ENCODE measurements at places on chromosomes 3 and 15.

DNA sequence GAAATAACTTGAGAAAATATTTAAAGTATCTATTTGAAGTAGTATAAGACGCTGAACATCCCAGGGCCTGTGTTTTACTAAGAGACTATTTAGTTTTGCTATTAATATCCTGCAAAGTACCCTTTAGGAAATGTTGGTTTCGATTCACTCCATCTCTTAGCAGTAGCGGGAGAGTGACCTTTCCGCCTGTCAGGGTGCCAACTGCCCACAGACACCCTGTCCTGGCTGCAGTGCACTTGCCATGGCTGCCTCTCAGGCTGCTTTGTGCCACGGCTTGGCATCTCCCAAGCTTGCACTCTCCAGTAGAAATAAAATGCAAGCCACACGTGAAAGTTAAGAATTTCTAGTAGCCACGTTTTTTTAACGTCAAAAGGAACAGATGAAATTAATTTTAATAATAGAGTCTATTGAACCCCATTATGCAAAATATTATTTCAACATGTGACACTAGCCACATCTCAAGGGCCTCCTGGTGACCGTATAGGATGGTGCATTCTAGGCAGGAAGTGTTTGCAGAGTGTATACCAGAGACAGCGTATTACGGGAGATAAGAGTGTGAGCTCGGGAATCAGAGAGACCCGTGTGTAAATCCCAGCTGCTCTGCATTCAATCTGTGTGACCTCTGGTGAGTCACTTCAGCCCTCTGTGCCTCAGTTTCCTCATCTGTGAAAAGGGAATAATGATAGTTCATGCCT lies 19.8 kb downstream of the ADAMTS9 start:
- no peak for DNase-seq

DNA sequence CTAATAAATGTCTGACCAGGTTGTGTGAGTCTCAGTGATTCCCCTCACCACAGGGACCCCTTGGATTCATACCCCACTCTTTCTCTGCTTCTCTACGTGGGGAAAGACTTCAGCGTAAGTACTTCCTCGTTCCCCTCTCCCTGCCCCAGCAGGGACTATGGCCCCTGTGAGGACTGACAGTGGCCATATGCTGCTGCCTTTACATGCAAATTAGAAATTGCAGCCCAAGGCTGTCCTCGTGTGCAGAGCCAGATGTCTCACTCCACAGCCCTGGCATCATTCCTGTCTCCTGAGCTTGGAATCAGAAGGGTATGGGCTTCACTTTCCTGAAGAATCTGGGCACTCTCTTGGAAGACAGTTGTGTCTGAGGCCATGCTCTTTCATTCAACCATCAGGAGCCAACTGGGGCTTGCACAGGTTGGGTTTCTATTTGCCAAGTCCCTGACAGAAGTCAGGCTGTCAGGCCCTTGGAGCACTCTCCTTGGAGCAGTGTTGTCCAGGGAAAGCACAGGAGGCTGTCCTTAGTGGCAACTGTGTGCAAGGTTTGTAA lies 30.5 kb upstream of the IQCF2 start:
- no peak for DNase-seq

- DNase-seq, result no peak
Measured at GRCh38 chr3:48068886-48069285, 52.7 kb upstream of the MAP4 start.

- DNase-seq, result peak; percentile 95
Measured at GRCh38 chr3:11582191-11582968, 61.3 kb downstream of the VGLL4 start.

- no peak for DNase-seq
Measured at GRCh38 chr15:87761736-87762509, 494.6 kb downstream of the NTRK3 start.

GRCh38 chr3:5504135-5504534 lies 316.6 kb downstream of the EDEM1 start:
- no peak for DNase-seq

DNA sequence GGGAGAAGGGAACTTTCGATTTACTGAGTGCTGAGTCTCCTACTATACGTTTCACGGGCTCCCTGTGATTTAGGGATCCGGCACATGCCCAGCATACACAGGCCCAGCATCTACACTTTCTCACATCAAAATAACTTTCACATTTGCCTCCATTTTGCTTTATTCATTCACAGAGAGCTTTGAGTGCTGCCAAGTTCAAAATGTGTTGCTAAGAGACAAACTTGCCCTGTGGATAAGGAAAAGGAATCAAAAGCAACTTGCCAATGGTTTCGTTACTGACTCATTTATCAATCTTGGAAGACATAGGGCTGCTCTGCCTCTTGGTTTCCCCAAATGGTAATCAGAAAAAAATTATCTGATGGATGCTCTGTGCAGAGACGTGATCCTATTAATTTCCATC lies 86.3 kb upstream of the LRRN1 start:
- no peak for DNase-seq

GRCh38 chr3:41488501-41488900 lies 289.2 kb downstream of the CTNNB1 start:
- DNase-seq, result no peak

DNA sequence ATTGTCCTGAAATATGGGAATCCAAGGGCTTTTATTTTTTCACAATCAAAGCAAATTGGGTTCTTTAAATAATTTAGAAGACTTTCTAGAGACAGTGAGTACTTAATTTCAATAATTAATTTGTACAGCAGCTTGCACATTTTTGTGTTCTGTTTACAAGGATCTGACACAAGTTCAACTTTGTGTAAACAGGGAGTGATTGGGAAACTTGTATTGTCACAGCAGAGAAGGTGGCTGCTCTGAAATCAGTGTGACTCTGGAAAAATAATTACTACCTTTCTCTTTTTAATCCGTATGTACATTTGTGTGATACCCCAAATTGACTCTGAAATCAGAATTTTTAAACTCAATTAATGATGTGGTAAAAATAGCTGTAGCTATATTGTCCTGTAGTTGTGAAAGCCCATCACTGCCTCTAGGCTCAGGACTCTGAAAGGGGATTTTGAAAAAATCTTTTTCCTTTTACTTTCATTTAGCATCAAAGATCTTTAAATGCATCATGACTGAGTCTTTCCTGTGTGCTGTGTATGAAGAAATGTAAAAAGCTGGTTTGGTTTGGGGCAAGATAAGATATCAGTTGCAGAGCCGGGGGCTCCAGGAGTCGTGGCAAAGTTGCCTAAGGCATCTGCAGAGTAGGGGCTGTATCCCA lies 45.1 kb downstream of the MFSD1 start:
- DNase-seq, result no peak

DNA sequence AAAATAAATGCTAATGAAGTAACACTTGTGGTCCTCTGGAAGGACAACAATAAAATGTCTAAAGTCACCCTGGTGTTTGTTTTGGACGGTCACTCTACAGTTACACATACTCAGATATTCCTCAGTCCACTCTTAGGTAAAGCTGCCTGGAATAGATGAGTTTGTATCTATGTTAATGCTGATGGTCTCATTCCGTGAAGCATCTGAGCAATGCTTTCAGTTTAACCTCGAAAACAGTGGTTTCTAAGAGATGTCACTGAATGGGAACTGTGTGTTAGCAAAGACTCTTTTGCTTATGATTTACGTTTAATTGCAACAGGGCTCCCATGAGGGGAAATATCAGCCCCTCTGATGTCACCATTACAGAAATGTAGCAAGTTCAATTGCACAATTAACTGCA lies 49.1 kb downstream of the FBN1 start:
- DNase-seq, result no peak

DNA sequence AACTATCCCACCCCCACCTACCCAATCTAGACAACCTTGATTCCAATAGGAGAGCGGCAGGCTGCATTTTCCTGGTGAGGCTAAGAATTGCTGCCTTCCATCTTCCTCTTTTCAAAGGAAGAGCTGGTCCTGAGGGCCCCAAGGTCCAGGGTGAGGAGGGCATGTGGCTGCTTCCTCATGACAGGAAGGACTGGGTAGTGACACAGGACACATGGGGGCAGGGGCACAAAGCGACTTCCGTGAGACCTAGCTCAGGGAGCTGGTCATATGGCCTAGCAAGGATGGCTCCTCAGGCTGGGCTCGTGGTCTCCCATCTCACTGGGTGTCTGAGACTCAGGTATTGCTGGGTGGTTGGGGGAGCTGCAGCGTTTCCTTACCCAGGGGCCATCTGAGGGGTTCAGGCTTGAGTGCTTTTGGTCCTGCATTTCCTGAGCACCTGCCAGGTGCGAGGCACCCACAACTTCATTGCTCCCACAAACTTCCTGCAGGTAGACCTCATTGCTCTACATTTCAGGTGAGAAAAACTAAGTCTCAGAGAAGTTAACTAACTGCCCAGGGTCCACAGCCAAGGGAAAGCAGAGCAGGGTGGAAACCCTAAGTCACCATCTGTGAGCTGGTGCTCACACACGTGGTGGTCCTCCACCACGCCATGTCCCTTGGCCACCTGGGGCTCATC lies 160.0 kb upstream of the TLE3 start:
- DNase-seq, result no peak

GRCh38 chr3:127970966-127971592 lies 56.0 kb downstream of the KBTBD12 start:
- DNase-seq, result peak; percentile 58

- no peak for DNase-seq
Measured at GRCh38 chr3:16534640-16535262, 21.3 kb upstream of the RFTN1 start.

- no peak for DNase-seq
Measured at GRCh38 chr15:72887376-72887775, 103.8 kb upstream of the ADPGK start.

- peak; percentile 67 for DNase-seq
Measured at GRCh38 chr3:17808994-17809393, 66.6 kb upstream of the TBC1D5 start.

- DNase-seq, result no peak
Measured at GRCh38 chr15:55257012-55257670, 32.5 kb downstream of the RAB27A start.

GRCh38 chr15:44782516-44782915 lies 46.2 kb downstream of the TRIM69 start:
- DNase-seq, result peak; percentile 39

DNA sequence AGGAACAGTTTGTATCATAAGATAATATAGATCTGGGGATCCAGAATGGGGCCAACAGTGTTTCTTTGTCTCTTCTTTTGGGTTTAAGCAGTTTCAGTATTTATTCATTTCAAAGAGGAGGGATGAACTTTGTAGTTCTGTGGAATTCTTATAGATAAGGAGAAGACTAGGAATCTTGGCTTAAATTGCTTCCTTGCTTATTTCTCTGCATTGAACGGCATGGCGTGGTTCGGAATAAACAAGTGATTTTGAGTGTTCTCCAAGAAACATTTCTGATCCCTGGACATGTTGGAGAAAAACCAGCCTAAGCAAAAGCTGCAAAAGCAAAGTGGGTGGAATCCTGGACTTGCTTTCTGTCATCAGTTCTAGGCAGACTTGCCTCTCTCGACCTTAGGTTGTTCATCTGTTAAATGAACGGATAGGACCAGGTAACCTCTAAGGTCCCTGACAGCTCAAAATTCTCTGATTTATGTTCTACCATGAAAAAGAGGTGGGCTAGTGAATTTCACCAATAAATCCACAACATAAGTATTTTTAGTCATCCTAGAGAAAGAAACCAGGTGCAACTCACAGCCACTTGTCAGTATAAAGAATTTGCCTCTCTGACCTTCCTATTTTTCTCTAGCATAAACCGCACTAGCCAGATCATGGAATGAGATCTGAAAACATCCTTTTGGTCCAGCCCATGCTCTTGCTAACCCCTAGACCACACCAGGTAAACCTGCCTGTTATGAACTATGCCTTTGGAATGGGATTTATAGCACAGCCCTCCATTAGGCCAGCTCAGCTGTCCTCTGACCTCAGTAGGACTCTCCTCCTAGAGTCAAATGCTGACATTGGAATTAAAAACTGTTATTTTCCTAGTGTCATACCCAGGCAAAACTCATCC lies 78.8 kb downstream of the CLDN11 start:
- DNase-seq, result no peak

GRCh38 chr3:30604093-30604492 lies 2.3 kb upstream of the TGFBR2 start:
- DNase-seq, result no peak

DNA sequence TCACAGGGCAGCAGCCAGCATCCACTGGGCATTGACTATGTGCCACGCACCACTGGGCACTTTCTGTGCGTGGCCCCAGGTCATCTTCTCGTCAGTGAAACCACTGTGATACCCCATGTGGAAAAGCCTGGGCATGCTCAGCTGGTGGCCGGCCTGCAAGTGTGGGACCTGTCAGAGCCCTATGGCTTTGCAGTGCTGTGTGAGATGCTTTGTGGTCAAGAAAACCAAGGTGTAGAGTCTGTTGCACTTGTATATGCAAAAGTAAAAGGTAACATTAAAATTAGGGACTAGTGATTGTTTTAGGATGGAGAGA lies 69.5 kb downstream of the PGPEP1L start:
- no peak for DNase-seq

- peak; percentile 76 for DNase-seq
Measured at GRCh38 chr3:100106531-100107141, 7.7 kb downstream of the FILIP1L start.

GRCh38 chr3:143716731-143717130 lies 131.5 kb downstream of the SLC9A9 start:
- no peak for DNase-seq

GRCh38 chr15:36887214-36887961 lies 213.0 kb downstream of the MEIS2 start:
- DNase-seq, result no peak

DNA sequence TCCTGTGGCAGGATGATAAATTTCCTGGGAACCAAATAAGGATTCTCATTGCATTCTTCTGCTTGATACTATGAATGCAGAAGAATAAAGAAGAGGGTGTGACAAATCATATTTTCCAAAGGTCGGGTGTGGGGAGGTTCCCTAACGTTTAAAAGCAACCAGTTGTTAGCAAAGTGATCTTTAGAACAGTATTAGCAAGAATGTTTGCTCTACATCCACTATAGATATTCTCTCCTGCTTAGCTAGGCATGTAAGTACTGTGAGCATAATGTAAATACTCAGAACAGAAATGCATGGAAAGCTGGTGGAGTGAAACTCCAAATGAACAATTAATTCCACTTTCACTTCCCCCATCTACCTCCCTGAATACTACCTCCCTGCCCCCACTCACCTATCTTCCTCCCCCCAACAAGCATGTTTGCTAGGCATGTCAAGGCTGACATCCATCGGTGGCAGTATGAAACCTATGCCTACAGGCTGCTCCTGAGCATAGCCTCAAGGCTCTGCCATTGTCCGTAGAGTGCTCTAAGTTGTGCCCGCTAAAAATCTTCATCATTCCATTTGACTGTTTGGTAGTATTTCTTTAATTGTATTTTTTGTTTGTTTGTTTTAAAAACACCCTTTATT lies 329.7 kb downstream of the TIGIT start:
- no peak for DNase-seq
